ENCODE measurements at places on chromosomes 3 and 15.

GRCh38 chr3:108437439-108437838 is 73.0 kb downstream of the MYH15 start:
- DNase-seq: no peak

DNA sequence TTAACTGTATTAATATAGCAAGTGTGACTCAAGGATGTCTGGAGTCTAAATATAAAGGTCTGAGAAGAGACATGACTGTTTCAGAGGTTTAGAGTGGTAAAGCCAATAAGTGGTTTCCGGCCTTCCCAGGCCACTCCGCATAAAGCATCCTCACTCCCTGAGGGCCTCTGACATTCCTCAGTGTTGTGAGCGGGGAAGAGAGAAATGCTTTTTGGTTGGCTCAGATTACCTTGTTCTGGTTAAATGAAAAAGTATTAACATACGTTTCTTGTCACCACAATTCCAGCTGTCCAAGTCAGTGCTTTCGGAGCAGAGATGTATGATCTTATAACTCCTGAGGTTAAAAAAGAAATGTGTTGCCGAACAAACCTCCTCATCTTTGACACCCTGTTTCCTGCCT is 103.8 kb downstream of the RBMS3 start:
- DNase-seq: no peak

DNA sequence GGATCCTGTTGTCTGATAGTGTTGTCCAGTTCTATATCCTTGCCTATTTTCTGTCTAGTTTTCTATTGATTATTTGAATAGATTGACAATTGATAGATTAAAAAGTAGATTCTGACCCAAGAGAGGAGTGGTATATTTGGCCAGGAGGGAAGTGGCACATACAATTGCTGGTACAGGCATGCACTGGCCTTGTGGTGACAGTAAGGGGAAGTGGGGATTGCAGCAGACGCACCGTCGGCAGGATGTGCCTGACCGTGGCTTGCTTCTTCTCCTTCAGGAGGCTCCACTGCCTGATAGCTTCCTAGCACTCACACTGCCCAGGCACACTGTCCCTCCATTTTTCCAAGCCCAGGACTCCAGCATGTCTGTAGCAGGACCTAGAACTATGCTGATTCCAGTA is 10.5 kb downstream of the GABRG3 start:
- no peak for DNase-seq

DNA sequence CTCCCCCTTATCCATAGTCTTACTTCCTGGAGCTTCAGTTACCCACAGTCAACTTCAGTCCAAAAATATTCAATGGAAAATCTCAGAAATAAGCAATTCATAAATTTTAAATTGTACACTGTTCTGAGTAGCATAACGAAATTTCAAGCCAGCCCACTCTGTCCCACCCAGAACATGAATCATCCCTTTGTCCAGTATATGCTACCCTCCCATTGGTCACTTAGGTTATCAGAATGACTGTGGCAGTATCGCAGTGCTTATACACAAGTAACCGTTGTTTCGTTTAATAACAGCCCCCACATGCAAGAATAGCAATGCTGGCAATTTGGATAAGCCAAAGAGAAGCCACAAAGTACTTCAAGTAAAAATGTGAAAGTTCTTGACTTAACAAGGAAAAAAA is 325.3 kb upstream of the ADAMTS9 start:
- DNase-seq: no peak

DNA sequence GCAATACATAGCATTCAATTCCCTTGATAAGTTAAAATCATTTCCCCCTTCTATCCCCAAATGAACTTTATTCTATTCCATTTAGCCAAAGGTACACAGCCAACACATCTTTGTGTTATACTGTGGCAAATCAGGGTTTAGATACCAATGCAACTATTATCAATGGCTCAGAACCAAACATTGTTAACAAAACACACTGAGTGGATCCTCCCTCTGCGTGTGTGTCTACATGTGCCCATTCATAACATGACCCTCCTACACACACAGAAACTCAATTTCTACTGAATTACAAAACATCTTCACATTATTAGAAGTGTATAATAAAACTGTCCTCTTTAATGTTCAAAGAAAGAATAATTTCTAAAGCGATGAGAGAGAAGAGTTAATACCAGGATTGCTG is 1.3 kb downstream of the TTBK2 start:
- DNase-seq: peak; percentile 47

GRCh38 chr3:58005669-58006068 is 2.6 kb upstream of the FLNB start:
- no peak for DNase-seq

DNA sequence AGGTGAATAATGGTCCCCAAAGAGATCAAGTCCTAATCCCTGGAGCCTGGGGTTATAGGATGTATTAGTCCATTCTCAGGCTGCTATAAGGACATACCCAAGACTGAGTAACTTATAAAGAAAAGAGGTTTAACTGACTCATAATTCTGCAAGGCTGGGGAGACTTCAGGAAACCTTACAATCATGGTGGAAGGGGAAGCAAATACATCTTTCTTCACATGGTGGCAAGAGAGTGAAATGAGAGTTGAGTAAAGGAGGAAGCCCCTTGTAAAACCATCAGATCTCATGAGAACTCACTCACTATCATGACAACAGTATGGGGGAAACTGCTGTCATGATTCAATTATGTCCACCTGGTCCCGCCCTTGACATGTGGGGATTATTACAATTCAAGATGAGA is 142.9 kb upstream of the ANKRD28 start:
- no peak for DNase-seq

GRCh38 chr3:64083575-64083974 is 60.3 kb upstream of the PSMD6 start:
- DNase-seq: no peak

GRCh38 chr3:133478624-133479023 is 78.8 kb downstream of the BFSP2 start:
- DNase-seq: peak; percentile 41

- DNase-seq: no peak
Observed at GRCh38 chr3:152151216-152151876, 117.4 kb upstream of the MBNL1 start.
